Midbrain (tissue), 1 donor: ENCODE measurements at places on chromosomes 12 and 14.

GRCh38 chr14:98137131-98138025 lies 1134.6 kb downstream of the BCL11B start:
- DNase-seq = peak; percentile 45

- DNase-seq = no peak
Measured at GRCh38 chr14:29085546-29085945, 319.0 kb downstream of the FOXG1 start.

DNA sequence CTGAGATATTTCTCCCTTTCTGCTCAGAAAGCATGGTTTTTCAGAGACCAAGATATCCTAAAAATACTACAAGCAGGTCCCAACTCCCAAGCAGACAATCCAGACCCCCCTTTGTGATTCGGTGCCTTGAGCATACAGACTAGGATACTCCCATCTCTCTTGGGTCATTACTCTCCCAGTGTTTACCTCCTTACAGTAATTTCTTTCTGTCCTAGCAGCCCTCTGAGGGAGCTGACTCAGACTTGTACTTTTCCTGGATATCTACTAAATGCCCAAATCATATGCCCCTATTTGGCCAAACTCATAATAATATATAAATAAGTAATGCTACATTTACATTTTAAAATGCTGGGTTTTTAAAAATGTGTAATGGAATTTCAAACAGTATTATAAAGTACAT lies 355.6 kb downstream of the LRIG3 start:
- DNase-seq = no peak

GRCh38 chr14:47207617-47208016 lies 467.8 kb downstream of the MDGA2 start:
- DNase-seq = peak; percentile 14
